ENCODE measurements at places on chromosomes 11 and 22.

DNA sequence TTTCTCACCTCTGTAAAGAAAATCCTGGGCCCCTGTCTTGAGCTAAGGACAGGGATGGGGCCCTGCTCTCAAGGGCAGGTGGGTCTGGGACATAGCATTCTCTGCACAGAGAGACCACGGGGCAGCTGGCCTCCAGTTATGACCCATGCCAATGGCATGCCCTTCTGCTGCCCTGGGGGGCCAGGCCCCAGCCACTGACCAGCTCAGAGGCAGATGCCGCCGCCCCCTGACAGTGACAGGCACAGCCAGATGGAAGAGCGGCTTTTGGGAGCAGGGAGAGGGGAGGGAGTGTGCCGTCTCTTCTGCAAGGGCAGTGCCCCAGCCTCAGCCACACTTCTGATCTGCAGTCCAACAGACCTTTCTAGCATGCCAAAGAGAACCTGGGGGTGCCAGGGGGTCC, 114.8 kb upstream of the NAV2 start:
- no peak for DNase-seq

GRCh38 chr11:72069787-72070251, 10.5 kb downstream of the NUMA1 start:
- DNase-seq = no peak

GRCh38 chr11:76216536-76217325, 10.4 kb upstream of the WNT11 start:
- DNase-seq = no peak

DNA sequence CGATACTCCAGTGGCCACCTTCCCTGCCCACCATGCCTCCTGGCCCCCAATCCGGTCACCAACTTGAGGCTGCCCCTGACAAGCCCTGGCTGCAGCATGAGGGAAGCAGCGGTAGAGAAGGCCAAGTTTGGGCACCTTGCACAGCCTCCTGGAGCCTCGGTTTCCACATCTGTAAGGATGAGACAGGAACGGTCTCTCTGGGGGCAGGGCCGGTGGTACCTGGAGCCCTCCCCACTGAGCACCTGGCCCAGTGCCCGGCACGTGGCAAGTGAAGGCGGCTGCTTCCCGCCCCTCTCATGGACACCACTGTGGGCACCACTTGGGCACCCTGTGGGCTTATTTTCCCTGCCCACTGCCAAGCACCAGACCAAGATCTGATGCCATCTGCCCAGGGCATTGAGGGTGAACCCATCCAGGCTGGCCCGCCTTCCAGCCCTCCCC, 77.8 kb downstream of the CDKN1C start:
- no peak for DNase-seq

- DNase-seq = no peak
Observed at GRCh38 chr11:38384568-38384967, 1786.5 kb upstream of the RAG2 start.

DNA sequence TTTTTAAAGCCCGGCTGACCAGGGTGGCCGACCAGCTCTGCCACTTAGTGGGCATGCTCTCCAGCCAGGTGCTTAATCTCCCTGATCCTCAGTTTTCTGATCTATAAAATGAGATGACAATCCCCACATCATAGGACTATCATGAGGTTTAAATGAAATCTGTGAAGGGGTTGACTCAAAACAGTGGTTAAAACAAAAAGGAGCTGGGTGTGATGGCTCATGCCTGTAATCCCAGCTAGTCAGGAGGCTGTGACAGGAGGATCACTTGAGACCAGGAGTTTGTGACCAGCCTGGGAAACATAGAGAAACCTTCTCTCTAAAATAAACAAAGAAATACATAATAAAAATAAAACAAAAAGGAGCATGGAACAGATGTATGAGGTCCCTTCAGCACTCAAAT, 3.6 kb upstream of the C11orf86 start:
- no peak for DNase-seq

DNA sequence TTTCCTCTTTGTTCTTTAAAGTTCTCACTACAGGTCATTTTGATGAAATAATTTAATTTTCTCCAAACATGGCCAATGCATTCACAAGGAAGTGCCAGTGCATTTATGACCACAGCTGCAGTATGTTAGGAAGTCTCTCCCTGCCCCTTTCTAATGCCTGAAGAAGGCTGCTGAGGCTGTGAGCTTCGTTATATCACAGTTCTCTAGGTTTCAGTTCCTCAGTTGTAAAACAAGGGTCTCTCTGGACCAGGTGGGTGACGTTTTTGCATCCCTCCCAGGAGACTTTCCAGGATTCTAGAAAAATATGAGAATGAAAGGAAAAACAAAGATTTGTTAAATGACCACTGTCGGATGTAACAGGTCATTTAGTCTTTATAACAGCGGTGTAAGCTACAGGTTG, 171.6 kb downstream of the LARGE1 start:
- no peak for DNase-seq

GRCh38 chr11:107791343-107792048, 67.1 kb downstream of the SLC35F2 start:
- DNase-seq = no peak

GRCh38 chr22:41915035-41915785, at the start of gene SHISA8:
Gene SHISA8 (minus strand): TSS chr22:41915074. CDS start chr22:41914667, 407 bp downstream.
- DNase-seq = peak; percentile 65

- no peak for DNase-seq
Observed at GRCh38 chr11:78337554-78337924, 80.1 kb downstream of the GAB2 start.

- DNase-seq = no peak
Observed at GRCh38 chr11:86978756-86979608, 23.8 kb upstream of the FZD4 start.

DNA sequence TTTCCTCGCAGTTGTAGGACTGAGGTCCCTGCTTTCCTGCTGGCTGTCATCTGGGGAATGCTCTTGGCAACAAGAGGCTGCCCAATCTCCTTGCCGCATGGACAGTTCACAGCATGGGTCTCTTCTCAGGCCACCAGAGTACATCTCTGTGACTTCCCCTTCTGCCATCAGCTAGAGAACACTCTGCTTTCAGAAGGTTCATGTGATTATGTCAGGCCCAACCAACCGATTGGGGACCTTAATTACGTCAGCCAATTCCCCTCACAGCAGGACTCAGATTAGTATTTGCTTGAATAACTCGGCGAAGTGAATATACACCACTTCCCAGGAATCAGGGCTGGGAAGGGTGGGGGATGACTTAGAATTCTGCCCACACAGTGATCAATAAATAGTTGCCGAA, 61.9 kb upstream of the CSNK2A3 start:
- no peak for DNase-seq

DNA sequence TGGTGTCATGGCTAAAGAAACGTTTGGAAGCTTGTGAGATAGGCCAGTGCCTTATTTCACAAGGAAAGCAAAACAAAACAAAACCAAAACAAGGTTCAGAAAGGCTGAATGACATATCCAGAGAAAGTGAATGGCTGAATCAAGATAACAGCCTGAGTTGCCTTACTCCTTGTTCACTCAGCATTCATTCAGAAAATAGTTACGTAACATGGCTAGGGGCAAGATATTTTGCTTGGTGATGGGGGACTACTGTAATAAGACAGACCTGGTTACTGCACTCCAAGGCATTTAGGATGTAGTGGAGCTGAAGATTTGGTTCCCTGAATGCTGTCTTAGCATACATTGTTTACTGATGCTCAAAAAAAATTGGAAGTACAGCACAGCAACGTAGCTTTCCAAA, 47.7 kb downstream of the C11orf91 start:
- no peak for DNase-seq

- DNase-seq = no peak
Observed at GRCh38 chr22:19910180-19910744, 31.3 kb upstream of the COMT start.

DNA sequence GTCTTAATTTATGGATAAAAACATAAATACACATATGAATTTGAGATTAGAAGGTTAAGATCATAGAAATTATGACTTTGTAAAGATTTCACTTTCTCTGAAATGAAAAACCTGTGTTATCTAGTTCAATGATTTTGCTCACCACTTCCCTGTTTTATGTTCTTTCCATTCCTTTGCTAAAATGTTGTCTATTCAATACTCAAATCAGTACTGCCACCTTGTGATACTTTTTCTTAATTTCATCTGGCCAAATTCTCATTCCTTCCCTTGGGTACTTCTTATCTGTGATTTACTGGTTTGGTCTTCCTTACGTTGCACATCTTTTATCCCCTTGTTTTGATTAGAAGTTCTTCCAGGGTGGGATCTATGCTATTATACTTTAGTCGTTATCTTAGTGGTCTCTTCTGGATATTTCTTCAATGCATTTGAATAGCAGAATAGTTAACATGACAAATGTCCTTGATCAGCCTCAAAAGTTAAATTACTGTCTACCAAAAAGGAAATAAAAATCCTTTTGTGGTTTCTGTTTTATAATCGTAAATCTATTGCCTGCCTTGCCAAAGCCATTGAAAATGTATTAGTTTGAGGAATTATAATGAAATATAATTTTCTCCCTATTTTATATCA, 197.0 kb downstream of the PGR start:
- DNase-seq = no peak

DNA sequence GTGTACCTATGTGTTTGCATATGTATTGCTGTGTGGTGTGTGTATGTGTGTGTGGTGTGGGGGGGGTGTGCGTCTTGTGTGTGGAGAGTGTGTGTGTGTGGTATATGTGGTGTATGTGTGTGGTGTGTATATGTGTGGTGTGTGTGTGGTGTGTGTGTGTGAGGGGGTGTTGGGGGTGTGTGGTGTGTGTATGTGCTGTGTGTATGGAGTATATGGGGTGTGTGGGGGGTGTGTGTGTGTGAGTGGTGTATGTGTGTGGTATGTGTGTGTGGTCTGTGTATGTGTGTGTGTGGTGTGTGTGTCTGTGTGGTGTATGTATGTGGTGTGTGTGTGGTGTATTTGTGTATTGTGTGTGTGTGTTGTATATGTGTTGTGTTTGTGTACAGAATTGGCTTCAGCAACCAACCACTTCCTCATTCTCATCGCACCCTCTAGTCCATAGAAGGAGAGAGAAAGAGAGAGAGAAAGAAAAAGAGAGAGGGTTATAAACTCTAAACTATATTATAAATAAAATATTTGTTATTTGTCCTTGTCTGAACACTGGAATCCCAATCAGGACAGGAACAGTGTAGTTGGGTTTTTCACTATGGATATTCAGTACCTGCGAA, 13.7 kb downstream of the SAA4 start:
- DNase-seq = no peak

GRCh38 chr11:66800720-66801428, 42.4 kb upstream of the RCE1 start:
- no peak for DNase-seq

GRCh38 chr11:94910779-94911178, 62.6 kb downstream of the CWC15 start:
- DNase-seq = no peak

DNA sequence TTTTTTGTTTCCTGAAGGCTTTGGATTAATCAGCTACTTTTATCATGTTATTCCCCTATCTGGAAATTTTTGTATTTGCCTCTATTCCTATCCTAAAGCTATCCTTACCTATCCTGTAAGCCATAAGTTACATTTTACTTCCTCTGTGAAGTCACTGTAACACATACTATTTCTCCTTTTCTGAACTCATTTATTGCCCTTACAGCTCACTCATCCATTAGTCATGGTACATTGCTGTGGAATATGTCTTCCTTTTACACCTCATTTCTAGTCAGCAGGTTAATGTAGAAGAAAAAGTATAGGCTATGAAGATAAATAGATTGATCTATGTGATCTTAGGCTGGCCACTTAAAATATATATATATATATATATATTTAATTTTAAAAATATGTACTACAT, 28.0 kb downstream of the SWAP70 start:
- DNase-seq = no peak

GRCh38 chr11:66119348-66120133, 49.5 kb downstream of the PACS1 start:
- DNase-seq = no peak

DNA sequence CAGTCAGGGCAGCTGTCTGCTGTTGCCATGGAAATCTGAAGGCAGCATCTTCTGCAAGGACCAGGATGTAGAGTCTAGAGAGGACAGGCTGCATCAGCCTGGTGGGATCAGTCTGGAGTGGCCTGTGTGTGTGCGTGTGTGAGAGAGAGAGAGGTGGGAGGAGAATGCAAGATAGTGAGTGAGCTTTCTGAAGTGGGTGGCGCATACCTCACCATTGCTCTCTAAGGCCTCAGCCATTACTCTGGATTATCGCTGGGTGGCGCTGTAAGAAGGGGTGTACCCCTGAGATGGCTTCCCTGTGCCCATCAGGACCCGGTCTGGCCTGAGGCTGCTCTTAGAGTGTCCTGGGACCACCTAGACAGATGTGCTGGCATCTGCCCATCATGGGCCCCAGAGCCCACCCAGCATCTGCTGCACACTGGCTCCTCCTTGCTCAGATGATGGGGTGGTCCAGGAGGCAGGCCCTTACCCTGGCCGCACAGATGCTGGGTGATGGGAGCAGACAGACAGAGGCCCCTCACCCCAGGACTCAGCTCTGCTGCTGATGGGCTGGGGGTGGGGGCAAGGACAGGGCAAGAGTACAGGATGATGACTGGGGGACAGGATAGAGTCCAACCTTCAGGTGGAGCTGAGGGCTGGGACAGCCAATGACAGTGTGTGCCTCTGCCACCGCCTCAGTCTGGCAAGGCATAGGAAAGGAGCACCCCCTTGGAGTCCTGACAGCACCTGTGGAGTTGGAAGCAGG, 25.7 kb upstream of the TUB start:
- DNase-seq = no peak

DNA sequence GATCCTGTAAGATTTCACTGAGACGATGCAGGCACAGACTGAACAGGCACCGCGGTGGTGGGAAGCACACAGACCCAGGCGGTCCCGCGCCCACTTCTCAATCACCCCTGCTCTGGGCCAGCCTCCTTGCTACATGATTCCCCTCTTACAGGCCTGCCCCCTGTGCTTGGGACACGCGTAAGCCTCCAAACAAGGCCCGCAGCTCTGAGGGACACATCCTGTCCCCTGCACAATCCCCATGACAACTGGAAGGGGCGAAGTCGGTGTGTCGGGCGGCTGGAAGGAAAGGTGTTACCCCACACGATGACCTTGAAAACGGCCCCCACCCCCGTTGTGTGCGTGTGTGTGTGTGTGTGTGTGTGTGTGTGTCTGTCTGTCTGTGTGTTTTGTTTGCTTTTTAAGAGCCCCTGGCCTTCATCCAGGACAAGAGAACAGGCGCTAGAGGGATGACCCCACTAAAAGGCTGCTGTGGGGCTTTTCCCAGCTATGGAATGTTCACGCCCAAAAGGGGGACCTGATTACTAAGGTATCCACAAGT, 13.1 kb downstream of the CELSR1 start:
- DNase-seq = no peak

DNA sequence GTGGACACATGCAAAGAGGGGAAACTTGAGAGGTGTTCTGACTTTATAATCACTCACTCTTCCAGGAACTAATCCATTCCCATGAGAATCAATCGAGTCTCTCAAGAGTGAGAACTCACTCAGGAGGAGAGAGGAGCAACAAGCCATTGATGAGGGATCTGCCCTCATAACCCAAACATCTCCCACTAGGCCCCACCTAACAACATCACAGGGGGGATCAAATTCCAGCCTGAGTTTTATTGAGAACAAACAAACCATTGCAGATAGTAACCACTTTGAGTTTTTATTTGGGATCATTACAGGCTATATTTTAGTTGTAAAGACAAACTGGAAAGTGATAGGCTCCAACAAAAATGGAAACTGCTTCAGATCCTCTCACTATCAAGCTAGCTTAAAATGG, 328.8 kb upstream of the CTSC start:
- DNase-seq = no peak

Data from CD4-positive, alpha-beta memory T cell (primary cell).